ENCODE measurements at places on chromosomes 1 and 21.

- DNase-seq: no peak
Measured at GRCh38 chr1:231420959-231421545, 1.0 kb downstream of the EGLN1 start.

DNA sequence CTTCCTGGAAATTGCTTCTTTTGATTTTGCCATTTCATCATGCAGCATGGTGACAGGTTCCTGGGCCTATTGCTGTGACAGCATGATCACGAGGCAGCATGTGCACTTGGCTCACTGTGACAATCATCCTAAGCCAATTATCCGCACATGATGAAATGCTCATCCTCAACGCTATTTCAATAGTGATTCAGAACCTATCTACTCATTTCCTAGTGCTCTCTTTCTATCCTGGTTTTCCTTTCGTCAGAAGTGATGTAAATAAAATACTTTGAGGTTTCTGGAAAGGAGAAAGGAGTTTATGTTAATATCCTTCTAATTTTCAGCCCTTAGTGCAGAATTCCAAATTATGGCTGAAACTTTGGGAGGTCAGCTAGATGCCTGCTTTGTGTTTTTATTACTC is 110.6 kb upstream of the ADAMTS5 start:
- no peak for DNase-seq

- DNase-seq: no peak
Measured at GRCh38 chr1:153790966-153791647, 15.9 kb downstream of the SLC27A3 start.

DNA sequence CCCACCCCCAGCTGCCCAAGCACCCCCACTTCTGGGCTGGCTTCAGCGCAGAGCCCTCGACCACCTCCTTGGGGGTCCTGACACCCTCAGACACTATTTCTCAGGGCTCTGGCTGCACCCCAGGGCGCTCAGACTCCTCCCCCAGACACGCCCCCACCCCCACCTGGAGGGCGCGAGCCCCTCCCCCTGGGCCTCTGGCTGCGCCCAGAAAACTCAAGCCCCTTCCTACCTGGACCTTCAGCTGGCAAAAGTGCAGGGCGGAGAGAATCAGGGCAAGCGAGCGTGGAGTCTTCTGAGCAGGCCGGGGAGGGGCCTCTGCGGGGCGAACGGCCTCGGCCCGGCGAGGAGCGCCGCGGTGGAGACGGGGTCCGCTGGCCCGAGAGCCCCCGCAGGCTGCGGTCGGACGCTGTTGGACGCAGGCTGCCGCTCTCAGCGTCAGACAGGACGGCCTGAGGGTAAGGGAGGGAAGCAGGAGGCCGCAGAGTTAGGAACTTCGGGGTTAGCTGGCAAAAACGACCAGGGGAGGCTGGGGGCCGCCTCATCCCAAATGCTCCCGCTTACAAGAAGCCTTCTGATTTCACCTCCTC is 17.4 kb upstream of the NBPF1 start:
- DNase-seq: no peak

DNA sequence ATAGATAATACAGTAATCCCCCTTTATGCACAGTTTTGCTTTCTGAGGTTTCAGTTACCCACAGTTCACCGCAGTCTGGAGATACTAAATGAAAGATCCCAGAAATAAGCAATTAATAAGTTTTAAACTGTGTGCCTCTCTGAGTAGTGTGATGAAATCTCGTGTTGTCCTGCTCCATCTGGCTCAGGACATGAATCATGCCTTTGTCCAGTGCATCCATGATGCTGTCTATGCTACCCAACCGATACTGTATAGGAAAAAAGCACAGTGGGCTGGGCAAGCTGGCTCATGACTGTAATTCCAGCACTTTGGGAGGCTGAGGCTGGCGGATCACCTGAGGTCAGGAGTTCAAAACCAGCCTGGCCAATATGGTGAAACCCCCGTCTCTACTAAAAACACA is 85.0 kb upstream of the SLC2A1 start:
- DNase-seq: no peak

GRCh38 chr1:246661451-246661850 is 62.8 kb upstream of the SCCPDH start:
- no peak for DNase-seq

DNA sequence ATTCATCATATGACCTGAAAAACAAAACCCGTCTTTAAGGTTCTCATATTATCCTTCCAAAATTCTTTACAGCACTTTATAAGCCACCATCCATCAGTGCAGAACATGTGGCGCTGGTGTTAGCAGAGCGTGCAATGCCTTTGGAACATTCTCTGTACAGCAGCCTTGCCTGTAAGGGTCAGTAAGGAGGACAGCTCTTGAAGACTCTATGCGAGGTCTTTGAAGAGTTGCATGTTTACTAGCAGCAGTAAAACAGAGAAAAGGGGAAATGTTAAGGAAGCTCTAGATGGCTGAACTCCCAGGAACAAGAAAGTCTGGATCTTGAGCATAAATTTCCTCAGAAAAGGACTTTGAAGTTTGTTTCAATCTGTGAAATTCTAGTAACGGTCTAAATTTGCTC is 365.6 kb downstream of the DUSP10 start:
- DNase-seq: no peak

GRCh38 chr21:45155910-45156309 is 81.5 kb downstream of the ADARB1 start:
- no peak for DNase-seq

- no peak for DNase-seq
Measured at GRCh38 chr1:76668046-76668445, 199.2 kb upstream of the ST6GALNAC5 start.

DNA sequence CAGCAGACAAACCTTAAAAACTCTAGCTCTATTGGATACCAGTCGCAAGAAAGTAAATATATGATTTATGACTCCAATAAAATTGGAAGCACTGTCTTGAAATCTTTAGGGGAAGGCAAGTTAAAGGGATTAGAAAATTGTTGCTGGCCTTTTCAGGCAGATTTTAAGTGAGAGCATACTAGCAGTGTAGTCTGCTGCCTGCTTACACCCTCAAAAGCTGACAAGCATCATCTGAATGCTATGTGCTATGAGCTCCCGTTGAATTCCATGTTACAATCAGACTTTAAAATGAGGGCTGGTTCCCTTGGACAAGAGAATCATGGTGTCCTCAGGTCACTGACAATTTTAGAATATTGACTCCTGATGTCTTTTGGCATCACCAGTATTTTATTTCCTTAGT is 271.1 kb upstream of the C1orf105 start:
- no peak for DNase-seq

DNA sequence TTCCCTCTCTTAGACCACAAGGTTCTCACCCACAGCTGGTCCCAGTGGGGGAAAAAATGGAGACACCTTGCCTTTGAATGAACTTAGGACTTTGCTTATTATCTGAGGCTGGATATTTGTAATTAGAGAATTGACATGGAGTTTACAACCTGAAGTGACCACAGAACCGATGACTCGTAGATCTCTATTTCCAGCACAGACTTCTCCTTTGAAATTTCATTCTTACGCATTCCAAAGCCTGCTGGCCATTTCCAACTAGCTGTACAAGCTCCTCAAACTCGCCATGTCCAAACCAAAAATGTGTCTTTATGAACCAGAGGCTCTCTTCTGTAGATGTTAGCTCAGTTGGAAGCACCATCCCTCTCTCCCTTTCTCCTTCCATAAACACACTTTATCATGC is 12.0 kb downstream of the RAB7B start:
- no peak for DNase-seq

- no peak for DNase-seq
Measured at GRCh38 chr1:50538476-50538875, 115.2 kb upstream of the DMRTA2 start.

DNA sequence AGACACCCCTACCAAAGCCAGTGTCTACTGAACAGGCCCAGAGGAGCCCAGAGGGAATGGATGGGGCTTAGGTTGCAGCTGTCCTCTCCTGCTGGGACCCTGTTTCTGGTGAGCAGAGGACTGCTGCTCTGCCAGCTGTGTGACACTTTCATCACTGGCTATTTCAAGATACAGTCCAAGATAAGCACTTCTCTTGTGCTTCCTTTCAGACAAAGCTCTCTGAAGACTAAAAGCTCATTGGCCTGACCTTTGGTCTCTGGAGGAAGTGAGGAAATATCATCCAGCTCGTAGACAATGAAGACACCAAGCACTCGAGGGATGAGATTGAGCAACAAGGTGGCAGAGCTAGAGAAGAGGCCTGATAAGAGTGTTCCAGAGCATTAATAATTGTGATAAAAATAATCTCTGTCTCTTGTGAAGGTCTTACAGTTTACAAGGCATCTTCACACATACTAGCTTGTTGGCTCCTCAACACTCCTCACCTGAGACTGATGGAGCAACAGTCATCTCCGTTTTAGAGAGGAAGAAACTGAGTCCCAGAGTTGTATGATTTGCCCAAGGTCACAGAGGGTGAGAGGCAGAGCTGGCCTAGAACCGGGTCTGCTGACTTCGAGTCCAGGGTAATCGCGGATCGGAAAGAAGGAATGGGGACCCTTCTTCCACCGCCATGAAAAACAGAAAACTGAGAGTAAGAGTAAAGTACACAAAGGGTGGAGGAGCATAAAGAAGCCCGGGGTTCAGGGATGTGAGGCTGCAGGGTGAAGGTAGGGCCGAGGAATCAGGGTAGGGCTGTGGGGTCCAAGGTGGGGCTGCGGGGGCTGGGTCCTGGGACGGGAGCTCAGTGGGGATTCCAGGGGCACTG is 666 bp downstream of the PAFAH2 start:
- no peak for DNase-seq

- DNase-seq: no peak
Measured at GRCh38 chr1:118947790-118948189, 40.4 kb downstream of the TBX15 start.

DNA sequence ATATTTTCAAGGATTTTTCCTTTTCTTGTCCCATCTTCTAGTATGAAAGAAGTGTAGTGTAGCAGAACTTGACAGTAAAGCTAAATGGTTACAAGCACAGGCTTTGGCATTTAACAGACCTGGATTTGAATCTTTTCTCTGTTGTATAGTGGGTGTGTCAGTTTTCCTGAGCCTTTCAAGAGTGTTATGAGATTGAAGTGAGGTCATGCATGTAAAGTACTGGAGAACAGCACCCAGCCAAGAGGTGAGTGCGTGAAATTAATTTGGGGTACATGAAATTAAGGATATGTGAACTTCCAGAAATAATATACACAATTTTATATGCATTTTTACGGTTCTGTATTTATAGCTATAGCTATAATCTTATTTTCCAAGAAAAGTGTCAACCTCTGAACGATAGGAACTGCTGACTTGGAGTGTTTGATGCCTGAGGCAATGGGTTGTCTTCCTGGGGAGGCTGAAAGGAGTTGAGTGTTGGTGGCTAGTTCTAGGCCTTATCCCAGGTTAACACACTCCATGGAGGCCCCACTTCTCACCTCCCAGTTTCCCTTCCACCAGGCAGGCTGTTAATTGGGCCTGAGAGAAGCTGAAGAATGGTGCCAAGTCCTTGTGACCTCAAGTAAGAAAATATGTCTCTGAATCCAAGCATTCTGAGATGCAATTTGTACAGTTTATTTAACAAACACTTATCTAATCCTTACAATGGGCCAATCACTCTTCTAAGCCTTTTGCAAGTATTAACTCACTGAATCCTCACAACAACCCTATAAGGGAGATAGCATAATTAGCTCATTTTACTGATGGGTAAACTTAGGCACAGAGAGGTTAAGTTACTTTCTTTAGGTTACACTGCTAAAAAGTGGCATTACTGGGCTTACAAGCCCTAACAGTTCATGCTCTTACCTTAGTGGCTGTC is 4.4 kb downstream of the ROR1 start:
- DNase-seq: no peak

- no peak for DNase-seq
Measured at GRCh38 chr1:214801191-214801590, 198.2 kb downstream of the CENPF start.

- DNase-seq: no peak
Measured at GRCh38 chr1:201171063-201172036, 17.1 kb upstream of the TMEM9 start.

DNA sequence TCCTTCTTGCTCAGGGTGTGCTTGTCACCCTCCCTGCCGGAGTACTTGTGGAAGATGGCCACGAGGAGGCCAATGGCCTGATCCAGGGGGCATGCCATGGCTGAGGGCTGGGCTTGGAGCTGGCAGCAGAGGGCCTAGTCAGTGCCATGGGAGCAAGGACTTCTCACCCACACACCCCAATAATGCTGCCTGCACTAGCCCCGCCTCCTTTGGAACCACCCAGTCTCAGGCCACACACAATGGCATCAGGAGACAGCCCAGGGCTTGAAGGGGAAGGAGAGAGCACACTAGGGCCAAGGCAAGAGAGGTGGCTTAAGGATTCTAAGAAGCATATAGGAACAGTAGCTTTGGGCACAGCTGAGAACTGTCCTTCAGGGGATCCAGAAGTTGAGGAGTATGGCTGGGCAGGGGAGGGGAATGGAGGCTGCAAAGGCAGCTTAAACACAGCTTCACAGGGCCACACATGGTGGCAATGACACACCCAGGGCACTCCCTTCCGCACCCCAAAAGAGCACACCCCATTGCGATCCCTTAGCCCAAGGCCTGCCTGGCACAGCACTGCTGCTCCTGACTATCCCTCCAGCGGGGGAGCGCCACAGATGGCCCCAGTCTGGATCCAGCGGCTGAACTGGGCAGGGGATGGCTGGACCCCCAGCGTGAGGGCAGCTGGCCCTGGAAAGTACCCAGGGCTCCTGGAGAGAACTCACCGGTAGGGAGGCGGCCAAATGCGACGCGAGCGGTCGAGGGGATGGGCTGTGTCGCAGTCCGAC is at the start of gene S100A6:
TSS of gene S100A6 (minus strand) at position 750 of the 770 bp plus-strand sequence. CDS start at position 98, 652 bp downstream.
- DNase-seq: no peak

DNA sequence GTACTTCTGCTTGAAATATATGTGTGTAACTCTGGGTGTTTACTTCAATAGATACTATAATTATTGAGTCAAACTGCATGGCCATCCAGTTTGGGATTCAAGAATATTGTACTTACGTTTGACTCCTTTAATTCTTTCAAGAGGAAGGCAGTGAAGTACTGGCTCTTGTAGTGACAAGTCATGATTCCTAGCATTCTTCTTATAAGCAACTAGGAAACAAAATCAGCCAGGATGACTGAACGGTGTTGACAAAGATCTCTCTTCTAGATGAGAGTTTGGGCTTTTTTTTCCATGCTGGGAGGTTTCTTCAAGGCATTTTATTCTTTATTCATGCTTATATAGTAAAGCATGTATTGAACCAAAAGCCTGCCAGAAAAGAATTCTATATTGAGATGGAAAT is 58.3 kb downstream of the CLEC20A start:
- DNase-seq: no peak

DNA sequence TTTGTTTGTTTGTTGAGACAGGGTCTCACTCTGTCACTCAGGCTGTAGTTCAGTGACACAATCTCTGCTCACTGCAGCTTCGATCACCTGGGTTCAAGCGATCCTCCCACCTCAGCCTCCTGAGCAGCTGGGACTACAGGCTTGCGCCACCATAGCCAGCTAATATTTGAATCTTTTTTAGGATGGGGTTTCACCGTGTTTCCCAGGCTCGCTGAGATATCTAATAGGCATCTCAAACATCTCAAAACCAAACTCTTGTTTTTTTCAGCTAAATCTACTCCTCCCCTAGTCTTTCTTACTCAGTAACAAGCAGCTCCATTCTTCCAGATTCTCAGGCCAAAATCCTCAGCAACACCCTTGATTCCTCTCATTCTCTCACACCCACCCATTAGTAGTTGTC is 22.0 kb upstream of the SRRM1 start:
- no peak for DNase-seq

GRCh38 chr1:177077734-177078499 is 86.6 kb downstream of the ASTN1 start:
- no peak for DNase-seq

- DNase-seq: no peak
Measured at GRCh38 chr1:37242501-37242900, 208.2 kb upstream of the GRIK3 start.
